ENCODE measurements at places on chromosomes 16 and 17. TPM values are rescaled to one million over a fixed set of nuclear protein-coding genes. Genes with fewer than 3 reads are reported as not detected.
A peak's percentile ranks its signal among the peaks of the same experiment; 100 is the strongest.

Gene TSR1
- 30.9 TPM for total RNA-seq

Gene METTL16
- 21.3 TPM for total RNA-seq

Gene MYH2
- 0.23 TPM for total RNA-seq

Gene SLFN11
- 25.1 TPM for total RNA-seq

Gene PTGES3L
- not detected for total RNA-seq

Gene PSKH1
- total RNA-seq, result 3.1 TPM

Gene PRDM7
- not detected for total RNA-seq

Gene FOXF1
- 8.9 TPM for total RNA-seq

Gene OR1F1
- total RNA-seq, result not detected

Gene PPP4C
- 193 TPM for total RNA-seq

GRCh38 chr16:13289515-13289914, 388.1 kb downstream of the SHISA9 start:
- DNase-seq, result no peak

- DNase-seq, result peak; percentile 45
Measured at GRCh38 chr17:77581480-77581879, 377.0 kb upstream of the TNRC6C start.

- DNase-seq, result no peak
Measured at GRCh38 chr17:80116276-80116920, 15.0 kb downstream of the GAA start.

DNA sequence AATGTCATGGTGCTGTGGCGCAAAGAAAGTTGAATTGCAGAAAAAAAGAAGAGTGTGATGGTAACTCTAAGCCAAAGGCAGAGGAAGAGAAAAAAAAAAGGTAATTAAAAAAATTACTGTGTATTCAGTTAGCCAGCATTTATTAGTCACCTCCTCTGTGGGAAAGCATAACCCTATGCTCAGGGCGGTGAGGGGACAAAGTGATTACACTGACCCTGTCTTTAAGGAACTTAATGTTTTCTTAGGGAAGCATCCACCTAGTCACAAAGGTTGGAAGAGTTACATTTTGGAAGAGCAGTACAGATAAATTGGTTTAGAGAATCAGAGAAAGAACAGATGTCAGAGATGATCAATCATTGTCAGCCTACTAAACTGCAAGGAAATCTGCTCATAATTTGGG, 410.3 kb downstream of the CDH11 start:
- DNase-seq, result no peak

GRCh38 chr16:71282943-71283342, 6.3 kb downstream of the CMTR2 start:
- DNase-seq, result no peak

DNA sequence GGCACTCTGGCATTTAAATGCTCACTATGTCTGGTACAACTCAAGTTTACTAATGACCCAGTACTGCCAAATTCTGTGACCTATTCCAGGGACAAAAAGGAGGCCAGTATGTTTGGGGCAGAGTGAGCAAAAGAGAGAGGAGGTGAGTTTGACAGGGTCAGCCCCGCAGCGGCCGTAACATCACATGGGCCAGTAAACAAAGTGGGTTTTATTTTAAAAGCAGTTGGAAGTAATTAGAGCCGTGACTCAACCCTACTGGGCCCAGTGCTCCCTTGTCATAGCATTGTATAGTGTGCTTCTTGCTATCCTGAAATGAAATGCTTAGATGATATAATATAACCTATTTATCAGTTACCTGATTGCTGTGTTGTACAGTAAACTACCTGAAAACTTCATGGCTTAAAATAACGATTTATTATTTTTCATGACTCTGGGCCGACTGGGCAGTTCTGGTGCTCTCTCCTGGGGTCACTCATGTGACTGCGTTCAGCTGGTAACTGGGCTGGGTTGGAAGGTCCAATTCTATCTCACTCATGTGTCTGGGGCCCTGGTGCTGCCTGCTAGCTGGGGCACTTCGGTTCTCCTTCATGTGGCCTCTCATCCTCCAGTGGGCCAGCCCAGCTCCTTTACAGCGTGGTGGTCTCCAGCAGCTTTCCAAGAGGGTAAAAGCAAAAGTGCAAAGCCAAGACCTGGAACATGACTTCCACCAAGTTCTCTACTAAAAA, 27.4 kb downstream of the IQCK start:
- DNase-seq, result peak; percentile 38

GRCh38 chr16:88453611-88454522, 787 bp downstream of the ZFPM1 start:
- peak; percentile 30 for DNase-seq

DNA sequence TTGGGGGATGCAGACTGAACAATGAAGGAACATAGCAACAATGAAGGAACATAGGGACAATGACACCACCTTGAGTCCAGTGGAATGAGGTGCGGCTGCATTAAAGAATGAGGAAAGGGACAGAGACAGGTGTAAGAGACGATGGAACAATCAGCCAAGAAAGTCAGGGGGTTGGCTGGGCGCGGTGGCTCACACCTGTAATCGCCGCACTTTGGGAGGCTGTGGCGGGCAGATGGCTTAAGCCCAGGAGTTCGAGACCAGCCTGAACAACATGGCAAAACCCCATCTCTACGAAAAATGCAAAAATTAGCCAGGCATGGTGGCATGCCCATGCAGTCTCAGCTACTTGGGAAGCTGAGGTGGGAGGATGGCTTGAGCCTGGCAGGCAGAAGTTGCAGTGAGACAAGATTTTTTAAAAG, 13.6 kb upstream of the CBFB start:
- no peak for DNase-seq

DNA sequence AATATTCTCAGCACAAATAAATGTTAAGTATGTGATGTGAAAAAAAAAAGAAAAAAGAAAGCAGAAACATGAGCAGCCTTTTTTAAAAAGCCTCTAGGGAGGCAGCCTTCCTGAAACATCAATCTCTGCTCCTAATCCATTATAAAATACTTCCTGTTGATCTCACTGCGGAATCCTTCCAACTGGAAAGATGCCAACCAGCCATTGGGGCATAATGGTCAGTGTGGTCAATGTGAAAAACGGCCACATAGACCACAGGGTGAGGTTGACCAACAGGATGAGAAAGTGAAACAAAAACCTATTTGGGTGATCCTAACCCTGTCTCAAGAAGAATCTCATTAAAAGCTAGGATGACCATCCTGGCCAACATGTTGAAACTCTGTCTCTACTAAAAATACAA, 26.1 kb upstream of the ABCA8 start:
- peak; percentile 64 for DNase-seq

- DNase-seq, result no peak
Measured at GRCh38 chr16:24125214-24125613, 130.9 kb upstream of the CACNG3 start.

DNA sequence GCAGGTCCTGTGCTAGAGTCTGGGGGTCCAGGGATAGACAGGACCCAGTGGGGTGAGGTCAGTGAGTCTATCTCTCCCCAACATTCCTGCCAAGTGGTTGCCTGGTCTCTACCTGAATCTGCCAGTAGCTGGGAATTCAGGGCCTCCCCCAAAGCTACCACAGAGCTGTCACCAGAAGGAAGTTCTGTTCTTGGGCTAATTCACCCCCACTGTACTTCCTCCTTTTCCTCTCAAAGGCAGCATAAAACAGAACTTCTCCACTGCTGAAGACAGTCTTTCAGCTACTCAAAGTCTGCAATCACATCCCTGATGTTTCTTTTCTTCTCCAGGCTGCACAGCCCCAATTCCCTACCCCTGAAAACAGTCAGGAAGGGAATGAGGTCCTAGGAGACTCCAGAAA, 8.7 kb downstream of the CAMTA2 start:
- DNase-seq, result no peak

DNA sequence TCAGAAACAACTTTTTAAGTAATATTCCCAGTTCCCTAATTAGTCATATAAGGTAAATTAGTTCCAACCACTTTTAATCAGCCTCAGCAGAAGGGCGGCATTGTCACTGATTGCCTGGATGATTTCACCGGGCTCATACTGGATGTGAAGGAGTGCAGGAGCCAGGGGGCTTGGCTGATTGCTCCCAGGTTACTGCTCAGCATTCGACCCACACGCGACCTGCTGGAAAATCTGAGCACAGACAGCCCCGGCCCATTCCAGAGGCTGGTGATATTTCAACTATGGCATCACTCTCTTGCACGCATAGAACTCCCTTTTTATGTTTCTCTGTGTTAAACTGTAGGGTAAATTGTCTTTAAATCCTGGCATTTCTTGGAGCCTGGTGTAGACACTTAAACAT, 34.2 kb downstream of the CPPED1 start:
- DNase-seq, result no peak

- no peak for DNase-seq
Measured at GRCh38 chr17:2369551-2370210, 31.2 kb downstream of the MNT start.

- no peak for DNase-seq
Measured at GRCh38 chr16:6947291-6947690, 385.4 kb upstream of the RBFOX1 start.

DNA sequence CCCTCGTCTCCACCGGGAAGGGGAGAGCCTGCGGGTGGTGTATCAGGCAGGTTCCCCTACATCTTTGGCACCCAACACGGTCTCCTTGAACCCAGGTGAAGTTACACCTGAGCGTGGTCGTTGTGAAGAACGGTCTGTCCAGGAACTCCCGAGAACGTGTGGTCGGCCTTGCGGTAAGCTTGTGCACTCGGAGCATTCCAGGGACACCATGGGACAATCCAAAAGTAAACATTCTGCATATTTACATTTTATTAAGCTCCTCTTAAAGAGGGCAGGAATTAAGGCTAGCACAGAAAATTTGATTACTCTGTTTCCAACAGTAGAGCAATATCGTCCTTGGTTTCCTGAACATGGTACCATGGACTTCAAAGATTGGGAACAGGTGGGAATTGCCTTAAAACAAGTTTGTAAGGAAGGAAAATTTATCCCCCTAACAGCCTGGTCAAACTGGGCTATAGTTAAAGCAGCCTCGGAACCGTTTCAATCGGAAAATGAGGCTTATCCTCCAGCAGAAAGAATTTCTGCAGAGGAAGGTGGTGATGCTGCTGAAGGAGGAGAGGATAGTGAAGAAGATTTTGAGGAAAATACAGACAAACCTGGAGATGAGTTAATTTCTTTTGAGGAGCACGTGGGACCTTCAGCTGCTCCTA, 18.2 kb downstream of the ALOX15B start:
- no peak for DNase-seq

DNA sequence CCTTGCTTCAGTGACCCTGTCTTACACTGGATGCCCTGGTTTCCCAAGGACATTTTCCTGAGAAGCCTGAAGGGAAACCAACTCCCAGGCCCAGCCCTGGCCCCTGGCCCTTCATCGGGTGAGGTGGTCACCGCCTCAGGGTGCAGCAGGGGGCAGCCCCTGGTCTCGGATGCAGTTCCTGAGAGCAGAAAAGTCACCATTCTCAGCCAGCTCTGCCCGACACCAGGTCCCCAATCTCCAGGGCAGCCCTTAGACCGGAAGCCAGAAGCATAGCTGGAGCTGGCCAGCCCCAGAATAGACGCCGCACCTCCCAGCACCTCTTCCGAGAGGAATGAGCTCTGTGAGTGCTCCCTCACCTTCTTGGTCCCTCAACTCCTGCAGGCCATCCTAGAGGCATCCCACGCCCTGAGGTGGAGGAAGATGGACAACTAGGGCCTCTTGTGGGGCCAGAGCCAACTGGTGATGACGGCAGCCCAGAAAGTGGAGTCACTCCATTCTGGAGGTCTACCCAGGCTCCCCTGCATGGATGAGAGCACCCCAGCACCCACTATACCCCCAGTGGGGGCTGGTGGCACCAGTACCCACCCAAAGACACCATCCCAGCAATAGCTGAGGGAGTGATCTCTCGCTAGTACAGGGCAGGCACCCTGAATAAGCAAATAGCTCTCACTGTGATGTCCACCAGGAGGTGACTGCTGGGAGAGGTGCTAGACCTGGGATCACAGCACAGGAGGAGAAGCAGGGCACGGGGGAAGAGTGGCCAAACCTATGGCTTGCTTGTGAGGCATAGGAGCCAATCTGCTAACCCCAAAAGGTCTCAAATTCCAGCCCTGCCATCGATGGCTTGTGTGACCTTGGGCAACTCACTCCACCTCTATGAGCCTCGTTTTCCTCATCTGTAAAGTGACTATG, 56.2 kb downstream of the TK2 start:
- DNase-seq, result no peak

DNA sequence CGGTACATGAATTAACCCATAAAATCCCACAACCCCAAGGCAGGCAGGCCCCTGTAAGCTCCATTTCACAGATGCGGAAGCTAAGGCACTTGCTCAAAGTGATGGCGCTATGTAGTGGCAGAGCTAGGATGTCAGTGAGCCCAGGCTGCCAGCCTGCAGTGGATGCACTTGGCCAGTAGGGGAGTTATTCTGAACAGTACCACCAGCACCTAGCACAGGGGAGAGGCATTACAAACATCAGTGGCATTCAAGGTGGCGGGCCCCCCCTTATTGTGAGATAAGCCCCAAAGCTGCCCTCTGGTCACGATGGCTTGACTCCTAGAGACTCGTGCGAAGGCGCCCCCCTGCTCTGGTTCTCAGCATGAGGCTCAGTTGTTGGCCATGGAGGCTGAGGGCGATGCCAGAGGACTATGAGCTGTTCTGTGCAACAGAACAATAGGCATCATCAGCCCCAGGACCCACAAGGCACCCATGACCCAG, 33.8 kb downstream of the GTF3C1 start:
- DNase-seq, result peak; percentile 27

GRCh38 chr17:57874434-57875289, 24.8 kb upstream of the MRPS23 start:
- DNase-seq, result peak; percentile 99

- DNase-seq, result no peak
Measured at GRCh38 chr16:22314661-22315626, 17.7 kb downstream of the POLR3E start.

DNA sequence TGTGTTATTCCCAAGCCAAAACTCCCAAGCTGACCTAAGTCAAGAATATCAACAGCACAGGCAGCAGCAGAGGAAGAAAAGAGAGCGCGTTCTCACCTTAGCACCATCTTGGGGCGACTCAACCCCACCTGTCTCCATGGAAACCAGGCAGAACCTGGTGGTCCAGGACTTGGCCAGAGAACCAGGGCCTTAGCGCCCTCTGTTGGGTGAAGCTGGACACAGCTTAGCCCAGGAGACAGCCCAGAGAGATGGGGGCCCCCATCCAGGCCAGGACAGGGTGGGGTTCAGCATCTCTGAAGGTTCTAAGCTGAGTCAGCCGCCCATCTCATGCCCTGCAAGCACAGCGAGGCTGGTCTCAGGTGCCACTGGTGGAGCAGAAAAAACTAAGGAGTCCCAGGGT, 60.1 kb upstream of the TMEM132E start:
- DNase-seq, result no peak

- DNase-seq, result no peak
Measured at GRCh38 chr17:37726891-37727675, 17.8 kb downstream of the HNF1B start.

DNA sequence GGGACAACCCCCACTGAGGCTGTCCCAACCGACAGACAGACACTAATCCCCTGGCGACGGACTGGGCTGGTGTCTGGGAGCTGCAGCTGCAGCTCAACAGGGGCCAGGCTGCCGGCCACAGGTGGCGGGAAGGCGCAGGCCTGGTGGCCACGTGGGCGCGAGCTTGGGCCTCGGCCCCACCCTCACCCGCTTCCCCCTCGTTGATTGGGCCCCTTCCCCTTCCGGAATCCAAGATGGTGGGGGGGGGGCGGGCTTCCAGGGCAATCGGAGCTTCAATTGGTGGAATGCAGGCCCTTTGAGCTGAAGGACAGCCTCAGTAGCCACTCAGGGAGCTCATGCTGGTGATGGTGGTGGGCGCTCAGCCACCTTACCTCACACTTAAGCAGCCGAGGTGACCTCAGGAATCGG, 8.7 kb upstream of the TBX4 start:
- DNase-seq, result no peak

GRCh38 chr16:85334718-85335583, 222.7 kb upstream of the CIBAR2 start:
- DNase-seq, result no peak

GRCh38 chr17:76434870-76435269, 18.1 kb downstream of the UBE2O start:
- peak; percentile 17 for DNase-seq

- no peak for DNase-seq
Measured at GRCh38 chr17:58019521-58019920, 12.5 kb upstream of the SRSF1 start.

All from MG63 (cell line).